ENCODE measurements at places on chromosomes 3 and 15. TPM values are rescaled to one million over a fixed set of nuclear protein-coding genes. Genes with fewer than 3 reads are reported as not detected.

- H3K27me3 ChIP-seq: peaks cover 45% of the 10 kb centered on the region
- DNase-seq: no peak
- no peak overlapping the region for H3K4me3 ChIP-seq
Measured at GRCh38 chr3:185822221-185823000, 2.4 kb downstream of the IGF2BP2 start.

DNA sequence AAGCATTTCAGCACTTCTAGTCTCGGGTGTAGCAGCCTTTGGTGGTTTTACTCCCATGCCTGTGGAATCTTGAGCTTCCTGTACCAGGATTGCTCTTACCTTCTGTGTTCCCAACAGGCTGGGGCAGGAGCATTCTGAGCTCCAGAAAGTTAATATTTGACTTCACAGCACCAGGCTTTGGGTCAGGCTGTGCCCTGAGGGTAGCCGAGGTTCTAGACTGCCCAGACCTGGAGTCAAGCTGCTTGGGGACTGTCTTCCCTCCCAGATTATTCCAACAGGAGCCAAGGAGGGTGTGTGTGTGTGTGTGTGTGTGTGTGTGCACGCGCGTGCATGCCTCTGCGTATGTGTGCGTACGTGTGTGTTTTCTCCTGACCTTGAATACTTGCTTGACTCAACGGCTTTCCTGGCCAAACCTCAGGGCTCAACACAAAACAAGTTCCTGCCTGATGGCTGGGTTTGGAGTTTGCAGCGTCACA, 94.8 kb downstream of the FLNB start:
- no peaks in the 10 kb centered on the region for H3K4me1 ChIP-seq
- H3K4me3 ChIP-seq: no peak overlapping the region
- H3K27me3 ChIP-seq: no peaks in the 10 kb centered on the region
- peaks cover 77% of the 10 kb centered on the region for H3K36me3 ChIP-seq
- no peak for DNase-seq

DNA sequence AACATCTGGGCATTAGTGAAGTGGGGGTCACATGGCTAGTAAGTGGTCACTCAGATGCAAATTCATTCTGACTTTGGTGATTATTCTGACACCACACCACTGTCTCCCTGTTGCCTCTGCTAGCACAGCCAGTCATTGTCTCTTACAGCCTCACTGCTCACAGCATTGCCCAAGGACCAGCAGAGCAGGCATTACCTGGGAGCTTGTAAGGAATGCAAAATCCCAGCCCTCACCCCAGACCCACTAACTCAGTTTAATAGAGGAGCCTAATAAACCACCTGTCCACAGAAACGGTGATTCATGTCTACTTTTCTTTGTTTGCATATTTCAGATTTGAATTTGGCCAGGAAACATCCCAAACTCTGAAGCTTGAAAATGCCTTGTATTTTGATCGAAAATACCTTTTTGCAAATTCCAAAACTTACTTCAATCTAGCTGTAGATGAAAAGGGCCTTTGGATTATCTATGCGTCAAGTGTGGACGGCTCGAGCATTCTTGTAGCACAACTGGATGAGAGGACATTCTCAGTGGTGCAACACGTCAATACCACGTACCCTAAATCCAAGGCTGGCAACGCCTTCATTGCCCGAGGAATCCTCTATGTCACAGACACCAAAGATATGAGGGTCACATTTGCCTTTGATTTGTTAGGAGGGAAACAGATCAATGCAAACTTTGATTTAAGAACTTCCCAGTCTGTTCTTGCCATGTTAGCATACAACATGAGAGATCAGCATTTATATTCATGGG, 62.7 kb downstream of the GLDN start:
- H3K4me1 ChIP-seq: no peaks in the 10 kb centered on the region
- H3K27ac ChIP-seq: no peak overlapping the region
- no peak overlapping the region for H3K4me3 ChIP-seq
- no peaks in the 10 kb centered on the region for H3K27me3 ChIP-seq
- no peaks in the 10 kb centered on the region for H3K36me3 ChIP-seq

Gene FBN1
- 0.72 TPM for total RNA-seq
